ENCODE measurements at places on chromosomes 12 and 14. TPM values are rescaled to one million over a fixed set of nuclear protein-coding genes. Genes with fewer than 3 reads are reported as not detected.

GRCh38 chr14:102171173-102172020 is 31.7 kb downstream of the WDR20 start:
- H3K4me3 ChIP-seq = no peak overlapping the region
- no peaks in the 10 kb centered on the region for H3K27me3 ChIP-seq
- H3K27ac ChIP-seq = no peak overlapping the region
- H3K4me1 ChIP-seq = no peaks in the 10 kb centered on the region
- H3K36me3 ChIP-seq = no peaks in the 10 kb centered on the region

TMEM263 gene
- total RNA-seq = 34.1 TPM

NOS1 gene
- 32.4 TPM for total RNA-seq

GPR137C gene
- total RNA-seq = 1.2 TPM

GRCh38 chr14:103923863-103924262 is 4.4 kb upstream of the TDRD9 start:
- no peaks in the 10 kb centered on the region for H3K27me3 ChIP-seq
- DNase-seq = no peak
- no peaks in the 10 kb centered on the region for H3K36me3 ChIP-seq
- peaks cover 14% of the 10 kb centered on the region for H3K4me1 ChIP-seq
- no peak overlapping the region for H3K4me3 ChIP-seq

GRCh38 chr14:89870316-89870715 is 84.2 kb downstream of the EFCAB11 start:
- no peaks in the 10 kb centered on the region for H3K27me3 ChIP-seq
- no peak for DNase-seq
- H3K36me3 ChIP-seq = no peaks in the 10 kb centered on the region
- H3K4me3 ChIP-seq = no peak overlapping the region
- no peak overlapping the region for H3K27ac ChIP-seq

GRCh38 chr14:50344876-50345563 is 32.9 kb downstream of the DMAC2L start:
- no peak for DNase-seq
- no peaks in the 10 kb centered on the region for H3K36me3 ChIP-seq
- H3K27me3 ChIP-seq = no peaks in the 10 kb centered on the region

UNC79 gene
- 0.21 TPM for total RNA-seq

PAN2 gene
- 58.0 TPM for total RNA-seq

DNA sequence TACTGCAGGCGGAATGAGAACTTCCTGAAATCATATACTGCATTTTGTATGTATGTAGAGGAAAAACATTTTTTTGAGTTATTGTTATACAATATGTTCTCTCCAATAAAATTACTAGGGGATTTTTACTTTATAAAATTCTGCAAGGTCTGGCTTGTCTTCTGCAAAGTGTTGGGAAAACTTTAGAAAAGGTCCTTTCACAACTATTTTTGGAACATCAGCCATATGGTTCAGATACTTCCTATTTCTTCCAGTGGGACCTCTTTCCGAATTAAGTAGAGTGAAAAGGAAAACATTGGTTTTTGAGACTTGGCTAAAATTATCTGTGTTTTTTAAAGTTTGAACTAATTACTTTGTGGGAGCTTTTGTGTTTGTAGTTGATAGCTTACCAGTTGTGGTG is 52.7 kb downstream of the DAAM1 start:
- DNase-seq = no peak
- no peaks in the 10 kb centered on the region for H3K27me3 ChIP-seq
- H3K27ac ChIP-seq = no peak overlapping the region
- no peak overlapping the region for H3K4me3 ChIP-seq
- peaks cover 4% of the 10 kb centered on the region for H3K4me1 ChIP-seq
- H3K36me3 ChIP-seq = no peaks in the 10 kb centered on the region

DNA sequence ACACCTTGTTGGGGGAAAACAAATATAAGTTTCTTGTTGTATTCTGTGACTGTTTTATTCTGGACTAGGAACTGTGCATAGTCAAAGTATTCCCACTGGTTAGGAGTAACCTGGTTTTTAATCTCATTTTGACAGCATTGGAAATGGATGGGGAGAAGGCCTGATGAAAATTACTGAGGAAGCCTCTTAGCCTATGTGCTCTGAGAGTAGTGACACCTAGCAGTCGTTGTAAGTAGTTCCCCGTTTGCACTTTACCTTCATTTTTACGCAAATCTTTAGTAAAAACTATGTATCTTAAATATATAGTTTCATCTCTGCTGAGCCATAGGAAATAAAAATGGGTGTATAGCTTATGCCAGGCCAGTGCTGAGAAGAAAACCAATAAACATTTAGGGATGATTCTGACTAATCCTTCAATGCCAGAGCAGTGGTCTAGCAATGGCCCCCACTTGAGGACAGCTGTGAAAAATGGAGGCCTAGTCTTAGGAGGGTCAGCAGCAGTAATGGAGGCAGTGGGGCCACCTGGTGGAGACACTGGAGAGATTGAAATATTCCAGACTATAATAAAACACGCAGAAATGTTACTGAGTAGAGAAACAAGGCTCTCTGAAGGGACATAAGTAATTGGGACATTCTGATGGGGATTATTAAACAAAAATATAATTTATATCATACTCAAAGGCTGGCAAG is 133.2 kb upstream of the NOVA1 start:
- no peak overlapping the region for H3K27ac ChIP-seq
- H3K27me3 ChIP-seq = no peaks in the 10 kb centered on the region
- no peak overlapping the region for H3K4me3 ChIP-seq
- no peak for DNase-seq
- H3K36me3 ChIP-seq = no peaks in the 10 kb centered on the region
- no peaks in the 10 kb centered on the region for H3K4me1 ChIP-seq

DNA sequence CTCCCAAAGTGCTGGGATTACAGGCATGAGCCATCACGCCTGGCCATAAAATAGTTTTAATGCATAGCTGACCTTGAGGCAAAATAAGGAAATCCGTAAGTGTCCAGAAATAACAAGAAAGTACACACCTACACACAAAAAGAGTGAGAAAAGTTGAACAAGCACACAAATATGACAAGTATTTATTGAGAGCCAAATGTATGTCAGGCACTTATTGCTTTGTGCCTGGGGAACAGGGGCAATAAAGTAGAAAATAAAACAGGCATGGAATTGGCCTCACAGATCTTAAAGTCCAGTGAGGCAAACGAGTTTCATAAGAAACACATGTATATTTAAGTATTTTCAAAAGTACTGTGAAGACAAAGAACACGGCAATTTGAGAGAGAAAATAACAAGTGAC is 103.7 kb downstream of the ERGIC2 start:
- no peak for DNase-seq
- H3K27ac ChIP-seq = no peak overlapping the region
- peaks cover 14% of the 10 kb centered on the region for H3K36me3 ChIP-seq
- no peaks in the 10 kb centered on the region for H3K4me1 ChIP-seq
- H3K4me3 ChIP-seq = no peak overlapping the region

LALBA gene
- total RNA-seq = not detected

GRCh38 chr12:84508851-84509260 is 403.7 kb downstream of the SLC6A15 start:
- no peak overlapping the region for H3K27ac ChIP-seq
- no peak for DNase-seq
- H3K36me3 ChIP-seq = no peaks in the 10 kb centered on the region
- H3K4me1 ChIP-seq = no peaks in the 10 kb centered on the region

DNA sequence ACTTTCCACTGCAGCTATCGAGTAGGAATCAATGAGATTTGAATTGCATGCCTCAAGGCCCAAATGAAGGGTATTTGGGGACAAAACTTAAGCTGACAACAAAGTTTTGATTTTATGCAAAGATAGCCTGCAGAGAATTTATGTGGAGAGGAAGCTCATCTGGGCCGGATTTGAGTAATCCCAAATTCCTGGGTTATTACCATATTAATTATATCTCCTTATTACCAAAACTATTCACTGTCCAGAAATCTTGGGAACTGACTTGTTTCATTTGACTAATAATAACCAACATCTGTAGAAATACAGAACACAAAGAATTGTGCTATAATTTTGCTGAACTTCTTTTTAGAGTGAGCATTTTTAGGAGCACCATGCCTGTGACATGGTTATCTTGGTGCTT is 70.4 kb downstream of the KITLG start:
- H3K27me3 ChIP-seq = no peaks in the 10 kb centered on the region
- no peak overlapping the region for H3K4me3 ChIP-seq
- DNase-seq = no peak
- no peaks in the 10 kb centered on the region for H3K4me1 ChIP-seq
- H3K27ac ChIP-seq = no peak overlapping the region

GRCh38 chr14:93788293-93788542 is at the start of gene PRIMA1:
Gene PRIMA1 (minus strand): TSS chr14:93788485. CDS start chr14:93787718, 767 bp downstream.
- no peak for DNase-seq
- H3K27me3 ChIP-seq = no peaks in the 10 kb centered on the region
- H3K4me3 ChIP-seq = peak within 1 kb of the TSS; percentile 45

DNA sequence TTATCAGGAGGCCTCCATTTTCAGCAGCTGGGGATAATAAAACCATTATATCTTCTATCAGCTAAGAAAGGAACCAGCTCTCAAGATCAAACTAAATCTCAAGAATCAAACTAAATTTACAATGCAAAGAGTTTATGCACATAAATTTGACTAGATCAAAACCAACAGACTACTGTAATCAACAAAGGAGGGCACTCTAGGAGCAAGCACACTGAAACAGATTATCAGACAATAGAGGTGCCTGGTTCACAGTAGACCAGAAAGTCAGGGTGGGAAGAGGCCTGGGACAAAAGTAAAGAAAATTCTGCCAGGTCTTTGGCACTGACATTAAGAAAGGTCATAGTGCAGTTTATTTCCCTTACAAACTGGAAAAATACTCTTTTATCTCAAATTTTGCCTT is 61.0 kb downstream of the HECTD4 start:
- H3K4me1 ChIP-seq = peaks cover 7% of the 10 kb centered on the region
- peaks cover 16% of the 10 kb centered on the region for H3K36me3 ChIP-seq
- DNase-seq = no peak

- no peaks in the 10 kb centered on the region for H3K27me3 ChIP-seq
- H3K36me3 ChIP-seq = no peaks in the 10 kb centered on the region
- H3K27ac ChIP-seq = no peak overlapping the region
- H3K4me1 ChIP-seq = no peaks in the 10 kb centered on the region
- no peak overlapping the region for H3K4me3 ChIP-seq
- DNase-seq = no peak
Observed at GRCh38 chr14:33249233-33249820, 310.6 kb downstream of the NPAS3 start.

DNA sequence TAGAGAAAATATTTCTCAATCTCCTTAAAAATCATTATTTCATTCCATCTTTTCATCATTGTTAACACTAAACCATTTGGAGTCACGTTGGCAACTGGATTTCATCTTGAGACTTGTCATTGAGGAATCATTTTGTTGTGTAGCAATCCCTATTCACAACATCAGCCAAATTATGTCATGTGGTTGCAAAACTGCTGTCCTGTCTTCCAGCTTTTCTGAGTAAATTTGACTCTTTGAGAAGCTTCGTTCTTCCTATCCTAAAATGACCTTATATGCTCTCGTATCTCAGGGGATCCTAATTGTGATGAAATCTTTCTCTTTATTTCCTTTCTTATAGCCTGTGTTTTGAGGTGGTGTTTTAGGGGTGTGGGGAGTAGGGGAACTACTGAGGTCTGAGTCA is 30.6 kb upstream of the KICS2 start:
- no peaks in the 10 kb centered on the region for H3K27me3 ChIP-seq
- H3K36me3 ChIP-seq = no peaks in the 10 kb centered on the region
- H3K4me1 ChIP-seq = no peaks in the 10 kb centered on the region
- peak overlapping the region; percentile 70 for H3K27ac ChIP-seq
- no peak overlapping the region for H3K4me3 ChIP-seq
- DNase-seq = peak; percentile 63

WNT1 gene
- total RNA-seq = not detected

DNA sequence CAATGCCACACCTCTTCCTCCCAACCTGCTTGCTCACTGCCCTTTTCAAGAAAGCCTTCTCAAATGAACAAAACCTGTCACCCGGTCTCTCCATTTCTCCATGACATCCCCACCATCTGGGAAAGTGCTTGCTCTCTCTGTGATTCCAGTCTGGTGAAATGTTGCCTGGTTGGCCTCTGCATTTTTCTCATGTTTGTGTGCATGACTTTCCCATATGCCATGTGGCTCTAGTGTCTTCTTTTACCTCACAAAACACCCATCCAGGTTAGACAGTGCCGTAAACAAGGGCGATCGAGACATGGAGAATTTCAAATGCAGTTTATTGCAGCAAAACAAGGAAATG is 5.8 kb downstream of the KRT1 start:
- H3K4me1 ChIP-seq = no peaks in the 10 kb centered on the region
- H3K4me3 ChIP-seq = no peak overlapping the region
- no peak overlapping the region for H3K27ac ChIP-seq

- no peaks in the 10 kb centered on the region for H3K4me1 ChIP-seq
- H3K27me3 ChIP-seq = no peaks in the 10 kb centered on the region
- H3K4me3 ChIP-seq = no peak overlapping the region
- no peak for DNase-seq
Observed at GRCh38 chr12:108399514-108399913, 60.4 kb upstream of the CMKLR1 start.

- H3K36me3 ChIP-seq = no peaks in the 10 kb centered on the region
- H3K27me3 ChIP-seq = no peaks in the 10 kb centered on the region
- H3K4me1 ChIP-seq = peaks cover 44% of the 10 kb centered on the region
- H3K27ac ChIP-seq = peak overlapping the region; percentile 88
- DNase-seq = no peak
Observed at GRCh38 chr12:110577864-110578693, 5.0 kb downstream of the PPTC7 start.

KCNH5 gene
- total RNA-seq = not detected

DNA sequence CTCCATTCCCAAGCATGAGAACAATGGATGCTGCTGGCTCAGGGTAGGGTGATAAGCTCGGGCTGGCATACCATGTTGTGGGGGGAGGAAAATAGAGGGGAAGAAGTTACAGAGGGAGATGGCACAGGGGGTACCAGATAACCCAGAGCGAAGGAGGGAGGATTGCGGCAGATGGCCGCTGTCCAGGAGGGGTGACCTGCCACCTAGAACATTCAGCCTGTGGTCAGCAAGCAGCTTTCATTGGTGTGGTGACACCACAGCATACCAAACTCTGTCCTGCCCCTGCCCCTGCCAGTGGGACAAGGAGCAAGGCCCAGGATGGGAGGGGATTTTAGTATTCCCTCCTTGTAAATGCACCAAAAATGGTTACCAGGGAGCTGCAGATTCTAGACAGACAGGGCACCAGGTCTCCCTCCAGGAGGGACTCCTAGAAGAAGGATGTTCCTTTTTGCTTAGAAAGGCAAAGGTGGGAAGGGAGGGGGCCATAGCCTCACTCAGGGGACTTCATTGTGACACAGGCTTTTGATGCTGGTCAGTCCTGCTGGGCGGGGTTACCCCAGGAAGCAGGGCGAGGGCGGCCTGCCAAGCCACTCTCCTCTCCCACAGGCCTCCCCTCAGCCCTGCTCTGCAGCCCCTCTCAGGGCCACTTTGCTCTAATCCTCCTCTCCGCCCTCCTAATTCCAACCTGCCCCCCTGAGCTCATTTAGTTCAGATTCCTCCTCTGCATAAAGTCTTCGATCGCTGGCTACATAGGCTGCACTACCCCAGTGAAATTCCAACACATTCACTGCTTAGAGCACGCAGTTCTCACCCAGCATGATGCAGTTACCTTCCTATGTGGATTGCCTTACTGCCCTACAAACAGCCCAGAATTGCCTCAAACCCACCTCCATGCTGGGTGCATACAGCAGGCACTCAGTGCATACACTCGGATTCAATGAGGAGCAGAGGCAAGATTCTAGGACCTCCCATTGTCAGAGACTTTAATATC is 36.0 kb upstream of the PLEKHG6 start:
- no peak overlapping the region for H3K27ac ChIP-seq
- H3K4me1 ChIP-seq = peaks cover 9% of the 10 kb centered on the region
- no peaks in the 10 kb centered on the region for H3K27me3 ChIP-seq
- no peak for DNase-seq
- no peak overlapping the region for H3K4me3 ChIP-seq

- no peak for DNase-seq
- peak overlapping the region; percentile 84 for H3K27ac ChIP-seq
- no peaks in the 10 kb centered on the region for H3K36me3 ChIP-seq
- no peaks in the 10 kb centered on the region for H3K27me3 ChIP-seq
- peaks cover 55% of the 10 kb centered on the region for H3K4me1 ChIP-seq
- H3K4me3 ChIP-seq = no peak overlapping the region
Observed at GRCh38 chr14:61187196-61187905, 93.8 kb downstream of the TMEM30B start.

RPGRIP1 gene
- 0.78 TPM for total RNA-seq

SALL2 gene
- 11.7 TPM for total RNA-seq

All from tibial nerve (tissue), 4 donors.